ENCODE measurements at places on chromosomes 4 and X. TPM values are rescaled to one million over a fixed set of nuclear protein-coding genes. Genes with fewer than 3 reads are reported as not detected.

DNA sequence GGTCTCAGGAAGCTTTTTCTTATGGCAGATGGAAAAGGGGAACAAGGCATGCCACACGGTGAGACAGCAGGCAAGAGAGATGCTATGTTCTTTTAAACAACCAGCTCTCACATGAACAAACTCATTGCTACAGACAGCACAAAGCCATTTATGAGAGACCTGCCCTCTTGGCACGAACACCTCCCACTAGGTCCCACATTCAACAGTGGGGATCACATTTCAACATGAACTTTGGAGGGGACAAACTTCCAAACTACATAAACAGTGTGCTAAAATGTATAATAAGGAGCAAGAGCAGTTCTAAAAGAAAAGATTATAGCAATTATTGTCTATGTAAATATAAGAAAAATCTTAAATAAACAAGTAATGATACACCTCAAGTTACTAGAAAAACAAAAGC, 391.8 kb upstream of the CPXCR1 start:
- no peak for DNase-seq

- DNase-seq, result no peak
Observed at GRCh38 chrX:19990151-19990555, 708 bp downstream of the BCLAF3 start.

DNA sequence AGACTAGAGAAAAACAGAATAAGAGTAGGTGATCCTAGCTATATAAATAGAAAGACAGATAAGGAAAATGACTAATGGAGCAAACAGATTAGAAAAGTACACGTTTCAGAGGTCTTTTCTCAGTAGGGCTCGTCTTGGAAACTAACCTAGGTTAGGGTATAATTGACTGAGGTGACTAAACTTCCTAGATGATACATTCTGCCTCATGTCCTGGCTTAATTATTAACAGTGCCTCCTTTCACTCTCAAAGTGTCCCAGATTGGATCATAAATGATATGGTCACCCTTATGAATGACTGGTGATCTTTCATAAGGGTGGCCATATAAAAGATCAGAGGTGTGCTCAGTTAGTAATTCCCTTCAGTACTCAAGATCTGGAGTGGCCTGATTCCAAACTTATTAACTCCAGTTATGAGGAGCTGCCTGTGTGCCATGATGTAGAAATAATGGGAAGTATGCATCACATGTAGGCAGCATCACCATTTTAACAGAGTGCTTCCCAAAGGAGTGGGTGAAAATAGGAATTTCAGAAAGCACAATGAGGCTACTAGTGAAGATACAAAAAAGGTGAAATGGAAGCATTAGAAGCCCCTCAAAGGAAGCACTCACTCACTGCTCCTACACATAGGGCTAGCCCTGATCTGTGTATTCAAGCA, 14.7 kb upstream of the GRIA3 start:
- no peak for DNase-seq

- no peak for DNase-seq
Observed at GRCh38 chr4:100848841-100849240, 331.0 kb upstream of the EMCN start.

- no peak for DNase-seq
Observed at GRCh38 chr4:80196922-80197573, at the start of gene PRDM8. TSS of gene PRDM8 (plus strand) at chr4:80197503. CDS start at chr4:80200081, 2,578 bp downstream.

Gene PCGF3
- 50.5 TPM for polyA plus RNA-seq

Gene PRRG1
- 15.3 TPM for polyA plus RNA-seq

Gene PRPS2
- polyA plus RNA-seq, result 7.7 TPM

Data from hindlimb muscle (tissue), 1 donor.